IPS DF 6.9 (cell line): ENCODE measurements at places on chromosomes 1 and 21.

- DNase-seq = no peak
These were observed 10.0 kb upstream of the OTUD3 start for GRCh38 chr1:19872190-19872589.

DNA sequence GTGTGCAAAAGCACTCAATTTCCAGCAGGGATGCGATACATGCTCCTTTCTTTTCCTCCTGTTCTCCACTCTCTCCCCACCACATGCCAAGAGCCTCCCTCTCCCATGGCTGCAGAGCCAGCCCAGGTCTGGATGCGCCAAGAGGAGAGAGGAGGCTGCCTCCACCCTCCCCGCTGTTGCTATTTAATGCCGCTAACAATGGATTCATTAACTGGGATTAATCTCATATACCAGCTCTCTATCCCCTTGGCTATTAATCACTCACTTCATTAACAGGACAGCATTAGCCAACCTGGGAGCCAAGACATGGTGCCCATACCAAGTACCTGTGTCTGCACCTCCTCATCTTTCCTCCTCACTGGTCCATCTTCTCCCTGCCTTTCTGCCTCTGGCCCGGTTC lies 49.1 kb upstream of the SCMH1 start:
- no peak for DNase-seq

GRCh38 chr21:17446737-17447136 lies 66.1 kb upstream of the CXADR start:
- DNase-seq = no peak

DNA sequence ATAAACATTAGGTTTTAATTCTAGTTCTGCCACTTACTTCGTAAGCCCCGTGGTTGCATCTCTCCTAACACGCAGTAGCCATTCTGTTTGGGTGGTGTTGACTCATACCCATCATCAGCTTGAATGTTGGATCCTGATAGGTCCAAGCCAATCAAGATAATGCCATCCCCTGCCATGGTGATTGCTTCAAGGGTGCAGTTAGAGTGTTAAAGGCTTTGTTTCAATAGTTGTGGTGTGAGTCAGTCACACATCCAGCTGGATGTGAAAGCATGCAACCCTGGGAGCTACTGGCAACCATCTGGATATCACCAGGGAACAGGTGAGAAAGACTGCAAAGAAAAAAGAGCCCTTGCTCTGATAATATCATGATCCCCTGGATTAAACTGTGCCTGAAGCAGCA lies 69.1 kb downstream of the OMA1 start:
- DNase-seq = no peak

DNA sequence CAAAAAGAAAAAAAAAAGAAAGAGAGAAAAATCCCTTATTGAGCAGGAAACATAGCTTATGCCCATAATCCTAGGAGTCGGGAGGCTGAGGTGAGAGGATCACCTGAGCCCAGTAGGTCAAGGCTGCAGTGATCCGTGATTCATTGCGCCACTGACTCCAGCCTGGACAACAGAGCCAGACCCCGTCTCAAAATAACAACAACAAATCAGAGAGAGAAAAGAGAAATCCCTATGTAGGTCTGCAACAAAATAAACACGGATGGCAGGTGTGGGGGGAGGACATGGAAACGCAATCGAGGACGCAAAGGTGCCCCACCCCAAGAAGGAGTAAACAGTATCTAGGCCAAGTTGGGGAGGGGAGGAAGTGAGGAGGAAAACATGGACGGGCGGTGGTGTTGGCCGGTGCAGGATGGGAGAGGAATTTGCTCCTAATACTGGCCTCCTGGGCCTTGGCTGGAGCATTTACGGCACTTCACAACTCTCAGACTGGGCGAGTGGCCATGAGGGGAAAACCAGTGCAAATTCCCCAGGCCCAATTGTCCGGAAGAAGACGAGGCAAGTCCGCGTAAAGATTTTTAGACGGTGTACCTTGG lies 609 bp upstream of the CHTOP start:
- no peak for DNase-seq

- no peak for DNase-seq
These were observed 12.3 kb downstream of the WNT3A start for GRCh38 chr1:228018961-228019721.

GRCh38 chr21:41752231-41752681 lies 14.6 kb downstream of the RIPK4 start:
- no peak for DNase-seq

DNA sequence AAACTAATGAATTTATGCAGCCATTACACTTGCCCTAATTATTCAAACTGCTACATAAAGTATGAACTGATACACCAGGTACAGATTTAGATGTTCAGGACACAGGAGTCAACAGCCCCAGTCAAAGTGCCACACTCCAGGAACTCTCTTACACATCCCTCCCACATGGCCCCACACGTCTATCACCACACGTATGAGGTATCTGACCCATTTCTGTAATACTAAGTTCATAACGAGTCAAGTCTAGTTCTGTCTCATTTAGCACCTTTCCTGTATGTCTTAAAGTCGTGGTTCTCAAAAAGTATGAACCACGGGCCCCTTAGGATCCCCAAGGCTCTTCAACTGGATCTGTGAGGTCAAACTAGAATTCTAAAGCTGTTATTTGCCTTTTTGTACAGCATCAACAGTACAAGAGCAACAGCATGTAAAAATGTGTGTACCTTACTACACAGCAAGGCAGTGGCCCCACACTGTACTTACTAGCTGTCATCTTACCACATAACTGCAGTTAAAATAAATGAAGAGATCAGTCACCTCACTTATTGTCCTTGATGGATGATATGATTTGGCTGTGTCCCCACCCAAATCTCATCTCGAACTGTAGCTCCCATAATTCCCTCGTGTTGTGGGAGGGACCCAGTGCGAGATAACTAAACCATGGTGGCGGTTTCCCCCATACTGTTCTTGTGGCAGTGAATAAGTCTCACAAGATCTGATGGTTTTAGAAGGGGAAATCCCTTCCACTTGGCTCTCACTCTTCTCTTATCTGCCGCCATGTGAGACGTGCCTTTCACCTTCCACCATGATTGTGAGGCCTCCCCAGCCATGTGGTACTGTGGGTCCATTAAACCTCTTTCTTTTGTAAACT lies 42.6 kb downstream of the SIPA1L2 start:
- no peak for DNase-seq

DNA sequence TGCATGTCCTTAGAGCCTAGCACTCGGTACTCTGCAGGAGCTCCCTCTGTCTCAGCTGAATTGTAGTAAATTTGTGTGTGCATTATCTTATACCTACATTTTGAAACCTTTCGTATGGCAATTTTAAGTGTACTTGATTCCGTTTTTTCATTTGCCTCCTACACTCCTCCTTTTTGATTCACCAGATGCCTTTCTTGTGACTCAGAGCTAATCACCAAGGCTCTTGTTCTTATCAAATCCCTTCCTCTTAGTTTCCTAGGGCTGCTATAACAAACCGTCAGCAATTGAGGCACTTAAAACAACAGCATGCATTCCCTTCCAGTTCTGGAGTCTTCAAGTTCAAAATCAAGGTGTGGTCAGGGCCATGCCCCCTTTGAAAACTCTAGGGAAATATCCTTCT lies 261.0 kb downstream of the ASTN1 start:
- no peak for DNase-seq

GRCh38 chr1:234862360-234862943 lies 252.5 kb upstream of the IRF2BP2 start:
- DNase-seq = no peak

GRCh38 chr1:41342774-41343355 lies 18.4 kb upstream of the FOXO6 start:
- DNase-seq = no peak

- DNase-seq = no peak
These were observed 44.8 kb downstream of the LHX9 start for GRCh38 chr1:197961933-197962332.

GRCh38 chr1:55035904-55036303 lies 3.4 kb upstream of the PCSK9 start:
- DNase-seq = no peak

GRCh38 chr1:6108937-6109614 lies 63.4 kb downstream of the KCNAB2 start:
- no peak for DNase-seq

GRCh38 chr1:60705026-60705425 lies 377.3 kb upstream of the NFIA start:
- DNase-seq = no peak

- DNase-seq = no peak
These were observed 29.8 kb downstream of the PARP1 start for GRCh38 chr1:226378071-226378470.

- no peak for DNase-seq
These were observed 79.3 kb downstream of the DENND1B start for GRCh38 chr1:197695961-197696360.

DNA sequence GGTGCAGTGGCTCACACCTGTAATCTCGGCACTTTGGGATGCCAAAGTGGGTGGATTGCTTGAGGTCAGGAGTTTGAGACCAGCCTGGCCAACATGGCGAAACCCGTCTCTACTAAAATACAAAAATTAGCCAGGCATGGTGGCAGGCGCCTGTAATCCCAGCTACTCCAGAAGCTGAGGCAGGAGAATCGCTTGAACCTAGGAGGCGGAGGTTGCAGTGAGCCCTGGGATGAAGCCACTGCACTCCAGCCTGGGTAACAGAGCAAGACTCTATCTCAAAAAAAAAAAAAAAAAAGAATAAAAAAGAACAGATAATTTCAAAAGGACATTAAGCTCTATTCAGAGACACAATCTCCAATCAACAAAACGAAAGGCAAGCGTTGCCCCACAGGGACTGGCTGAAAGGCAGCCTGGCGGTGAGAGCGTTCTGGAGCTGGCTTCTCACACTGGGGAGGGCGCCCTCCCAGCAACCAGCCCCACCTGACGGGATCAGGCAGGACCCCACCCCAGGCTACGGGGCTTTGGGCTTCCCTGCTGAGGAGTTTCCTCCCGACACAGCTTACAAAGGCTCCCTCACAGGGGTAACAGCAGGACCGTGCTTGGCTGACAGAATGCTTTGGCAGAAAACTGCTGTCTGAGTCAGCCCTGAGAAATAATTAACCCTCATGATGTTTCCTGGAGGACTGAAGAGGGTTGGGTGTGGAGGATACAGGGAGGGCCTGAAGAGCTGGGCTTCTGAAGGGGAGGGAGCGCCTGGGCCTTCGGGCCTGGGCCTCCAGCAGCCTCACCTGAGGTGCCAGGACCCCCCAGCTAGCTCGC lies 31.1 kb upstream of the SRP9 start:
- peak; percentile 58 for DNase-seq

GRCh38 chr1:232048481-232048880 lies 421.9 kb downstream of the DISC1 start:
- DNase-seq = no peak

GRCh38 chr1:11749203-11749689 lies 12.7 kb upstream of the C1orf167 start:
- DNase-seq = no peak

GRCh38 chr1:207336559-207337467 lies 15.3 kb downstream of the CD55 start:
- DNase-seq = no peak

GRCh38 chr1:9312168-9312720 lies 19.6 kb downstream of the SPSB1 start:
- DNase-seq = no peak

DNA sequence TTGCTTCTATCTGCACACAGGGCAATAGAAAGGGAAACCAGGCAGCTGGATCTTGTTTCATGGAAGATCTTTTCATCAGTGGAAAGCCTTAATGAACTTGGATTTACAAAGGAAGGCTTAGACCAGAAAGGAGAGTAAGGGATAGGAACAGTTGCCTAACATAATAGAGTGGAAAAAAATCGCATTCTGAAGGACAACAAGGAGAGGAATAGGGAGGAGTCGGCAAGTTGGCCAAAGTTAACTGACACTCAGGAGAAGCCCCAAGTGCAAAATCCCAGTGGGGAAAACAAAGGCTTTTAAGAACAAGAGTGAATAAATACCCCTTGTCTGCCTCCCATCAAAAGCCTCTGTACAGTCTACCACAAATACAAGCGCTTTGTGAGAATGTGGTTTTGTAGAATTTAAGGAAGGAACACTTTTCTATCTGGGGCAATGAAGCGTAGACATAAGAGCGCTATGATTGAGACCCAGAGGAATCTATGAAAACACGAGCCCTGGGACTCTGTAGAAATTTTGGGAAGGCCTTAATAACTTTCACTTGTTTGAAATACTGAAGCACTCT lies 74.1 kb downstream of the ZNF648 start:
- DNase-seq = no peak

- no peak for DNase-seq
These were observed 30.1 kb downstream of the NFASC start for GRCh38 chr1:204900721-204901120.

GRCh38 chr21:45969921-45970673 lies 11.5 kb upstream of the COL6A1 start:
- DNase-seq = no peak

DNA sequence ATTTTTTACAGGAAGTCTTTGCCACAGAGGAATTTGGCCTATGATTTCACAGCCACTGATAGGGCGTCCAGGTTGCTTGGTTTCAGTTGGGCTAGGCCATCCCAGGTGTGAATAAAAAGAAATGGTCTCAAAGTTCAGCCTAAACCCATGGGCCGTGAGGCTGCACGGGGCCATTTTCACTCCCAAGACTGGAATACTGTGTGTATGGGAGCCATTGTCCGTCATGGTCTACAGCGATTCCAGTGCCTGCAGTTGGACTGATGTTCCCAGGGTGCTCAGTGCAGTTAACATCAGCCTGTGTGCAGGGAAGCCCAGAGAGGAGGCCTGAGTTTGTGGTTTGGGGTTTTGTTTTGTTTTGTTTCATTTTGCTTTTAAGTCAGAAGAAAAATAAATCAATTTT lies 133.2 kb downstream of the ADSS2 start:
- no peak for DNase-seq

DNA sequence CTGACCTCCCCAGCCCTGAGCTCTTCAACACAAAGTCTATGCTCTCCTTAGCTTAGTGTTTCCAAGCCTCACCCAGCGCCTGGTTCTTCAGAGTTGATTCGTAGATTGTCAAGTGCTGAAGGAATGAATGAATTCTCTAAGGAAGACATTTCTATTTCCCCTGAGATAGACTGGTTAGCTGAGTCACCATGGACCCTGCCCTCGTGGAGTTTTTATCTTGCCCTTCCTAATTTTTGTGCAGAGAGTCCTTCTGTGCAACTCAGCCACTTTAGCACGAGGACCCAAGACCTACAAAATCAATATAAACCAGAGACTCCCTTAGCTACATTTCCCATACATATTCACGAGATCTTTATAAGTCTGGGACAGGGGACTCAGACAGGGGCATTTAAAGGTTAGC lies 2.6 kb upstream of the CD244 start:
- DNase-seq = no peak
